ENCODE measurements at places on chromosomes 7 and 10.

- DNase-seq = no peak
Measured at GRCh38 chr7:26155531-26156375, 3.8 kb downstream of the NFE2L3 start.

DNA sequence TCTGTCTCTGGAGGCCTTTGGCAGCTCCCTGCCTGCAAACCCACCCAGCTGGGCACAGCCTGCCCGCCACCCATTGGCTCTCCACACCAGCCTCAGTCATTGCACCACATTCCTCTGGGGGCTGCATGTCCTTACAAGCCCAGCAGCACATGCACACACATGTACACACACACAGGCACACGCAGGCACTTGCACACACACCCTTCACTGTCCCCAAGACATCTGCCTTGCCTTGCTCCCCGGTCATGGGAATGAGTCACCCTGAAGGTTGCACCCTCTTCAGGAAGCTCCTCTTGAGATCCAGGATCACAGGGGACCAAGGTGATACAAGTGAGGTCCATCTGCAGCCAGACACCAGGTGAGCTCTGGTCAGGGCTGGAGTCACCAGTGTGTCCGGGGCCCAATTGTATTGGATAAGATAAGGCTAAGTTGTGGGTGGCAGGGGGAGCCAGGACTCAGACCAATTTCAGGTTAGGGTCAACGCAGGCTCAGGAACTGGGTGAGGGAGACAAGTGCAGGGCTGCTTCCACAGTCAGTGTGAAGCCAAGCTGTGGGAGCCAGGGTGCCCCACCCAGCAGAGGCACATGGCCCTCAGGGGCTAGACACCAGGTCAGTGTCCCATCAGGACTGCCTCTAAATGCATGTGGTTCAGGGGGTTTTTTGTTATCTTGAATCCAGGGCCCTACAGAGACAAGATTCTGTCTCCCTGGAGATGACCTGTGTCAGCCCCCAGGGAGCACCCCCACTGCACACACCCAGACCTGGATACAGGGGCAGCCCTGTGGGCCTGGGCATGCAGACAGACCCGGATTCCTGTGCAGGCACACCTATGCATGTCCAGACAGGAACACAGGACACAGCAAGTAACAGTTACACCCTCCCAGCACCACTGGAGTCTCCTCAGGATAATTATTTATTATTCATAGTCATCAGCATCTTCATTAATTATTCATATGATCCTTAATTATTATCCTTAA lies 33.8 kb downstream of the KCNH2 start:
- no peak for DNase-seq

GRCh38 chr10:44389556-44389955 lies 4.7 kb upstream of the CXCL12 start:
- DNase-seq = no peak

DNA sequence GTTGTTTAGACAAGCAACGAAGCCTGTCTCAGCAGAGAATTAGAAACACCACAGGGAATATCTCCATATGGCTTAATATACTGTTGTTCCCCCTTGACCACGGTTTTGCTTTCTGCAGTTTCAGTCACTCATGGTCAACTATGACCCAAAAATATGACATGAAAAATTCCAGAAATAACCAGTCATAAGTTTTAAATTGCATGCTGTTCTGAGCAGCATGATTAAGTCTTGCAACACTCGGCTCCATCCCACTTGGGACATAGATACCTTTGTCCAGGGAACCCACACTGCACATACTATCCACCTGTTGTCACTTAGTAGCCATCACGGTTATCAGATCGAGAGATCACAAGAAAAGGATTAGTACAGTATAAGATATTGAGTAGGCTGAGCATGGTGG lies 60.7 kb upstream of the FOXK1 start:
- DNase-seq = no peak

DNA sequence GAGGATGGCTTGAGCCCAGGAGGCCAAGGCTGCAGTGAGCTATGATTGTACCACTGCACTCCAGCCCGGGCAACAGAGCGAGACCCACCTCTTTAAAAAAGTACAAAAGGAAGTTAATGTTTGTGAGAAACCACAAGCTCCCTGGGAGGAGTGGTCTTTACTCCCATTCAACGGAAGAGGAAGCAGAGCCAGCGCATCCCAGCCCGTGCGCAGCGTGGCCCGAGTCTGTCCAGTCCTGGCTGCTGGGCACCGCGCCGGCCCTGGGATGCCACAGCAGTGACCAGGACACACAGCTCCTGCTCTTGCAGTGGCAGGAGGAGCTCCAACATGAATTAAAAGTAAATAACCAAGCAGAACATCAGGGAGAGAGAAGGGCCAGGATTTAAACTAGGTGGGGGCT lies 68.4 kb downstream of the ELFN1 start:
- no peak for DNase-seq

GRCh38 chr7:37013771-37014170 lies 289.5 kb upstream of the AOAH start:
- no peak for DNase-seq

DNA sequence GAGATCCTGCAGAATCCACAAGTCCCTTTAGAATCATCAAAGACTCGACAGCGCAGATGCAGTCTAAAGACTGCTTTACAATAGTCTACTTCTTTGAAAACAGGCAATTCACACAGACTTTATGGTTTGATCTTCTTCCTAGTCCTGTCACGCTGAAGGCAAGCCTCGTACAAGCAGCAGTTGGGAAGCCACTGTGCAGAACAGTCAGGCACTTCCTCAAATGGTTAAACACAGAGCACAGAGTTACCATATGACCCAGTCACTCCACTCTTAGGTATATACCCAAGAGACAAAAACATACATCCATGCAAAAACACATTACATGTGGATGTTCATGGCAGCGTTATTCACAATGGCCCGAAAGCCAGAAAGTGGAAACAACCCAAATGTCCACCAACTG lies 41.4 kb downstream of the LRRC20 start:
- no peak for DNase-seq

- DNase-seq = no peak
Measured at GRCh38 chr10:49290131-49290530, 8.8 kb upstream of the C10orf71 start.

GRCh38 chr7:23852135-23852534 lies 142.1 kb downstream of the STK31 start:
- no peak for DNase-seq

Data from stimulated activated CD8-positive, alpha-beta memory T cell treated with anti-CD3 and anti-CD28 coated beads, Interleukin-4, amount 100 ng/mL, for 24 hours (primary cell).